ENCODE measurements at places on chromosomes 5 and 9.

DNA sequence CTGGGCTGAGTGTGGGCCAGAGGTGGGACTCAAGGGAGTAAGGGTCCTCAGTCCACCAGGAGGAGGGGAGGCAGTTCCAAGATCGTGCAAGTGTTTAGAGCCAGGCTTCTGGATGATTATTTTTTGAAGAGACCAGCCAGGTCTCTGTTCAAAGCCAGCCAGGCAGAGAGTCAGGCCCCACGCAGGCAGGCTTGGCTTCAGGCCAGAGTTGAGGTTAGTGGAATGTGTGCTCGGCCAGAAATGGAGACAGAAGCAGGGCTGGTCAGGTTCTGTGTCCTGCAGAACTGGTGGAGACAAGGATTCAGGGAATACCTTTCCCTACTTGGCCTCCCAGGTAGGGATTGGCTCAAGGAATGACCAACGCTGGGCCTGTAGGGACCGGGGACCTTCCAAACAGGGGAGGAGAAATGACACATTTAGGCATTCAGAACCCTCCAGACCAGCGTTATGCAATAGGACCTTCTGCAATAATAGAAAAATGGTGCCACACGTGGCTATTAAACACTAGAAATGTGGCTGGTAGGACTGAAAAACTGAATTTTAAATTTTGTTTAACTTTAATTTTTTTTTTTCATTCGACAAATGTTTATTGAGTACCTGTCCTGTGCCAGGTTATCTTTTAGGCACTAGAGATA is 106.2 kb downstream of the CMYA5 start:
- no peak for DNase-seq

GRCh38 chr9:81562231-81563019 is 126.9 kb downstream of the TLE1 start:
- no peak for DNase-seq

DNA sequence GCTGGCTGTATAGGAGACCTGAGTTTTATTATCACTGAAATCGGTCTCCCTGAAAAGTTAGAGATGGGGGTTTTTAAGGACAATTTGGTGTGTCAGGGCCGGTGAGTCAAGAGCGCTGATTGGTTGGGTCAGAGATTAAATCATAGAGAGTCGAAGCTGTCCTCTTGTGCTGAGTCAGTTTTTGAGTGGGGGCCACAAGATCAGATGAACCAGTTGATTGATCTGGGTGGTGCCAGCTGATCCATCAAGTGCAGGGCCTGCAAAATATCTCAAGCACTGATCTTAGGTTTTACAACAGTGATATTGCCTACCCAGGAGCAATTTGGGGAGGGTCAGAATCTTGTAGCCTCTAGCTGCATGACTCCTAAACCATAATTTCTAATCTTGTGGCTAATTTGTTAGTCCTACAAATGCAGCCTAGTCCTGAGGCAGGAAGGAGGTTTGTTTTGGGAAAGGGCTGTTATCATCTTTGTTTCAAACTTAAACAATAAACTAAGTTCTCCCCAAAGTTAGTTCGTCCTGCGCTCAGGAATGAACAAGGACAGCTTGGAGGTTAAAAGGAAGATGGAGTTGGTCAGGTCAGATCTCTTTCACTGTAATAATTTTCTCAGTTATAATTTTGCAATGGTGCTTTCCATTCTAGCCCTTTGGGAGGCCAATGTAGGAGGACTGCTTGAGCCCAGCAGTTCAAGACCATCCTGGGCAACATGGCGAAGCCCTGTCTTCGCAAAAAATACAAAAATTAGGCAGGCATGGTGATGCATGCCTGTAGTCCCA is 31.6 kb upstream of the RFK start:
- DNase-seq = no peak

DNA sequence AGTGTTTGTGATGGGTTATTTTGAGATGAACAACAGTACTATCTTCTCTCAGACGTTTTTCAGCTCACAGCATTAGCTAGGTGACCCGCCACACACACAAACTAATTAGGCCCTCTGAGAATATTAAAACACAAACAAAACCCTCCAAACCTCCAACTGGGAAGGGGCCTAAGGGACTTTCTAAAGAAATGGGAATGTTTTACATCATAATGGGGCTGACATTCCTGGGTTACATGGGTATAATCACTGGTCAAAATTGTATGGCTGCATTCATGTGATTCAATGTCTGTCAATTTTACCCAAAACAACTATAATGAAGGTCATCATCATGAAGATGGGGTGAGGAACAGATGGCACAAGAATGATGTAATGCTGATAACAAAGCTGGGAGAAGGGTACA is 59.6 kb downstream of the SPTLC1 start:
- no peak for DNase-seq

DNA sequence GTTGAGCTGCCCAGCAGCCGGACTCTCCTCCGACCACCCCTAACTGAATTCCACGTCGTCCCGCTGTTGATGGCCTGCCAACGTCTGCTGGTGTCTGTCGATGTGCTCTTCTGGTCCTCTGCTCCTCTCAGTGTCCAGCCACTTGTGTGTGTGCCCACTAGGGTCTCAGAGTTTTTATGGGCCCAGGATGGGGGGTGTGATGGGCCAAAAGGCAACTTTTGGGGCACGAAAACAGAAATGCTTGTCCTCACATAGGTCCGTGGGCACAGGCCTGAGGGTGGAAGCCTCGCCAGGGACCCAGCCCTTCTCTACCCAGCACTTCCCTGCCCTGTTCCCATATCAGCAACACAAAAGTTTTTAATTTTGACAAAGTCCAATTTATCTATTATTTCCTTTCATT is 85.7 kb upstream of the RUFY1 start:
- no peak for DNase-seq

GRCh38 chr5:173535166-173535975 is 81.1 kb downstream of the BOD1 start:
- no peak for DNase-seq

Measured in CD4-positive, alpha-beta T cell treated with Interleukin-2 at 100 ng/mL for 4 hours (primary cell).